ENCODE measurements at places on chromosomes 7 and 10.
A peak's percentile ranks its signal among the peaks of the same experiment; 100 is the strongest.

DNA sequence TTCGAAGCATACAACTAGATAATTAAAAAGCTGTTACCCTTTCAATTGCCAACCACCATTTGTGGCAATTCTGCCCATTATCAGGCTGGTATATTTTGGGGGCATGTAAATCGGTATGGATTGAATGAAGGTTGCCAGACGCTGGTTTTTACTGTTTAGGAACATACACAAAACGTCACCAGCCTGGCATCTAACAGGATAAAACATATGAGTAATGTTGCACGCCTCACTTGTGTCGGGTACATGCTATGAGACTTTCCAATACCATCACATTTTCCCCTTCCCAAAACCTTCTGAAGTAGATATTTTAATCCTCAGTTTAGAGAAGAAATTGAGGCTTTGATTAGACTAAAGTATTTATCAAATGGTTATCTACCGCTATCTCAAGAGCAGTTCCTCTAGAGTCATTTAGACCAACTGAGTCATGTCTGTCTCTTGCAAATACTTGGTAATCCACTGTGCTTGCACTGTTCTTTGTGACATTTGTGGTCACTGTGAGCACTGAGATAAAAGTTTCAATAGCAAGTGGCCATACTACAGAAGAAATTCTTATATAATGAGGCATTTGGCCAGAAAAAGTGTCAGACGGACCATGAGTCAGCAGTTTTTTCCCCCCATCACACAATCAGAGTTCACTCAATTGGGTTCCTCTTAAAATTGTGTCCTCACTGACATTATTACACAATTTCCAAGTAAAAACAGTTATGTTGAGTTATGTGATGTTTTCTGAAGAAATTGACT, 498.7 kb downstream of the NXPH1 start:
- DNase-seq, result no peak

DNA sequence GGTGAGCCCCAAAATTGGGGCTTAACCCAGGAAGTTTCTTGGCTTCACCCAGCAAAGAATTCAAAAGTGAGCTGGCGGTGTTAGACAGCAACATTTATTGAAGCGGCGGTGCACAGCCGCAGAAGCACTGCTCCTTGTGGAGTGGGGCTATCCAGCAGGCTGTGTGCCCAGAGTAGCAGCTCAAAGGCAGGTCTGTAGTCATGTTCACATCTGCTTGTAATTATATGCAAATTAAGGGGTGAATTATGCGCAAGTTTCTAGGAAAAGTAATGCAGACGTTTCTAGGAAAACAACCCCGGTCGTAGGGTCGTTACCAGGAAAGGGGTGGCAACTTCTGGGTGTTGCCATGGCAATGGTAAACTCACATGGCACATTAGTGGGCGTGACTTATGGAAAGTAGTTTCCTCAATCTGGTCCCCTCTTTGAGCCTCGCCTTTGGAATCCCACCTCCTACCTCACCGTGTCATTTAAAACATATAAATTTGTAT, 13.7 kb upstream of the KBTBD2 start:
- DNase-seq, result peak; percentile 74

DNA sequence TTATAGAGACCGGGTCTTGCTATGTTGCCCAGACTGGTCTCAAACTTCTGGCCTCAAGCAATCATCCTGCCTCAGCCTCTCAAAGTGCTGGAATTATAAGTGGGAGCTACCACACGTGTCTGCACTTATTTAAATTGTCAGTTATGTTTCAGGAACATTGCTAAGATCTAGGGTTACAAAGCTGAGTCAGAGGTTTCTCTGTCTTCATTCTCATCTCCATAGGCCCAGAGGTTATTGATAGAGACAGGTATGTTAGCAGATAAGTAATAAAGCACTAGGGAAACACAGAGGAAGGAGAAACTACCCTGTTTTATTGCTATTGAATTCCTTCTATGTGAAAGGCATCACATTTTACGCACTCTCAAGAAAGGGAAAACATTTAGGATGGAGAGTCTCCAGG, 214.1 kb downstream of the REEP3 start:
- DNase-seq, result no peak

DNA sequence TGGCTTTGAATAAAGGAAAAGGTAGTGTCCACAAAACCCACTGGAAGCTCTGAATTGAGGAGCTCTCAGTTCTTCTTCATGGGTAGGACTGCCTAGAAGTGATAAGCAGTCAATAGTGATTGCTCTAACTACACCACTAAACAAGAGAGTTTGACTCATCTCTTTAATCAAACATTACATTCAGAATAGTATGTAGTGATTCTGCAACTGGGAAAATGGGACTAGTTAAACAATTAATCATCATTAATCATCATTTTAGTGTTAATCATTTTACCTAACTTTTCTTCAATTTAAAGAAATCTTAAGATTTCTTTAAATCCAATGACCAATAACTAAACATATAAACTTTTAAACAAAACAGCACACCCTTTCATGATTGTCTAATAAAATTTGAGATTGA, 484.0 kb upstream of the FZD8 start:
- DNase-seq, result no peak

- no peak for DNase-seq
Observed at GRCh38 chr7:39158367-39158766, 180.7 kb downstream of the POU6F2 start.

- no peak for DNase-seq
Observed at GRCh38 chr10:58280477-58280876, 11.5 kb downstream of the CISD1 start.

- DNase-seq, result no peak
Observed at GRCh38 chr7:128881458-128882125, 18.9 kb downstream of the ATP6V1F start.

GRCh38 chr10:44397476-44398225, 12.8 kb upstream of the CXCL12 start:
- no peak for DNase-seq

DNA sequence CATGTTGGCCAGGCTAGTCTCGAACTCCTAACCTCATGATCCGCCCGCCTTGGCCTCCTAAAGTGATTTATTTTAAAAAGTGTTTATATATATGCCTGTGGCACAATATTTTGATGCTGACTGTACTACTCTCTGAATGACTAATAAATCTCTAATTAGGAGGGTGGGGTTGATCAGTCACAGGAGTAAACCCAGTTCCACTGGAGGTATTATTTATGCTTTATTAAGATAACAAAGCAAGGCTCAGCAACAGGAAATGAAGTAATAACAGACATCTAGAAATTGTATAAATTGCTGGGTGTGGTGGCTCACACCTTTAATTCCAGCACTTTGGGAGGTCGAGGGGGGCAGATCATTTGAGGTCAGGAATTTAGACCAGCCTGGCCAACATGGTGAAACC, 26.0 kb upstream of the MCU start:
- no peak for DNase-seq

DNA sequence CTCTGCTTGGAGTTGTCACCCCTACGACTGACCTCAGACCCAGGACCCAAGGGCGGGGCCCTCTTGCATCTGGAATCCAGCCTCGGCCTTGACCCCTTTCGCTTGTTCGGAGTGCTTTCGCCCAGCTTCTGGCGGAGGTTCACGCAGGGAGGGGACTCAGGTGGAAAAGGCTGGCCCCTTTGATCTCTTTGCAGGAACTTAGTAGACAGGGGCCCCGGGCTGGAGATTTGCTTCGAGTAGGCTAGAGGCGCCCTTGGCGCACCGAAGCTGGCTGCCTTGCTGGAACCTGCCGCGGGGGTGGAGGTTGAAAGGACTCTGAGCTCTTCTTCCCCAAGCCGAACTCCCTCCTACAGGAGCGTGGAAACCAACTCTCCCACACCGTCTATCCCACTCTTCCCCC, 255.1 kb downstream of the OTUD1 start:
- DNase-seq, result no peak

DNA sequence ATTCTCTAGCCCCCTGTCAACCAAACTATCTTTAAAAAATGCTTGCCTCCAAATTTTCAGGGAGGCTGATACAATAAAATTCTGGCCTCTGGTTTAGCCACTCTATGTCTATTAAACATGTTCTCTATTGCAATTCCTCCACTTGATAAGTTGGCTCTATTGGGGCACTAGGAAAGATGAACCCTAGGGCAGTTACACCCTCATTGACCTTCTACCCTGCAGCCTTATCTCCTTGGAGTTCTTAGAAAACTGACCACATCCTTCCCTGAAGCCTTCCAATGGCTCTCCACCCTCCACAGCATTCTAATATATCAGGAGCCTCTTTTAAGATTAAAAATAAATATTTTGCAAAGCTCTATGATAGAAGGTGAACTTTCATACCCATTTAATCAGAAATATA, 30.6 kb downstream of the SVOPL start:
- DNase-seq, result no peak

GRCh38 chr10:121983852-121984251, 5.1 kb upstream of the TACC2 start:
- DNase-seq, result no peak

DNA sequence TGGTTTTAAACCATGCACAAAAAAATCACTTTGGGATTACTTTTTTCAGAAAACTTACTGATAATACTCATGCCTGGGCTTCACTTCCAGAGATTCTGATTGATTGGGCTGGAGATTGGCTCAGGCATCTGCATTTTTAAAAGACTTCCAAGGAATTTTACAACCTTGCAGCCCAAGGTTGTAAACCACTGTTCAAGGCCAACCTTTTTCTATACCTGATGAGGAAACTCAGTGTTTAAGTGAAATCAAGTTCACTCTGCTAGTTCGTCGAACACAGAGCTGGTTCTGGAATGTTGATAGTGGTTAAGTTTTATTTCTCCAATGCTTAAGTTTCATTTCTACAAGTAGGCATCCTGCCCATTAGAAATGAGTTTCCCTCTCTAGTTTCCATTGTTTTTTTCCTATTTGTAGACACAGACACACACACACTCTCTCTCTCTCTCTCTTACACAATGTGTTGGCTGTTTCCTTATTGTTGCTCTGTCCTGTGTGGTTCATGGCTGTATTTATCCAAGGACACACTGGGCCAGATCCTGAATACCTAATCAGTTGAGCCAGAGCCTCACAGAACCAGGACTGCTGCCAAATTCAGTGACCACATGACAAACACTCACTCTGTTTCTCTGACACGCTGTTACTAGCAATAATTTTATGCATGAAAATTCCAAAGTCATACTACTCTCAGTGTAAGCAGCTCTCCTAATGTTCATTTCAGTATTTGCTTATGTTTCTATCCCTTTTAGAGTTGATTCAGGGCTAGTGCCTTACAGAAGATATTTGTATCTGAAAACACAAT, 3.7 kb upstream of the IFIT1B start:
- no peak for DNase-seq

DNA sequence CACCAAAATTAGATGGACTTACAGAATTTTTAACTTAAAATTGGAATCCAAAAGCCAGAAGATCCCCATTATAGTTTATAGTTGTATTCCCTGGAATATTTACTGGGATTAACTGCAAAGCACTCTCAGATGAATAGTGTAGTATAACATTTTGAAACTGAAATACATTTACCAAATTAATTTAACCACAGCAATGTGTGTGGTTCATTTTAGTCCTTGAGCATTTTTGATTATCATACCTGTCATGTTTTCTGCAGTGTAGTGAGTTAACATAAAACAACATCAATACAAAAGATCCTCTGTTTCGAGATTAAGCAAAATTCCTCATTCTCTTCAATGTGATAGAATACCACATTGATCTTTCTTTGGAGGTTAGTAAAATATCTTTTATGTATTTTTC, 3.7 kb downstream of the VIM start:
- no peak for DNase-seq

- no peak for DNase-seq
Observed at GRCh38 chr7:28157831-28158416, 22.7 kb downstream of the JAZF1 start.

Measured in activated T-cell treated with anti-CD3 and anti-CD28 coated beads, Interleukin-2, amount 50 U/mL, for 1 hour (primary cell).